ENCODE measurements at places on chromosomes 2 and 18. TPM values are rescaled to one million over a fixed set of nuclear protein-coding genes. Genes with fewer than 3 reads are reported as not detected.

Gene CYP1B1
- 18.2 TPM for total RNA-seq

DNA sequence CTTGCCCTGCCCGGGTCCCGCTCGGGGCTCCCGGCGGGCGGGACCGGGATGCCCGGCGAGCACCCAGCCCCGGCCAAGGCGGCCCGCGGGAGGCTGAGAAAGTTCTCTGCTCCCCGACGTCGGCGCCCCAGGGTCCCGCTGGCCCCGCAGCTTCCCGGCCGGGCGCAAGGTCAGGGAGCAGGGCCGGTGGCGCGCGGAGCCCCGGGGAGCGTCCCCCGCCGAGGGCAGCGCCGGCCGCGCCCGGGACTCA lies 331 bp downstream of the SERPINE2 start:
- no peak for DNase-seq
- H3K4me1 ChIP-seq, result peaks cover 20% of the 10 kb centered on the region
- peak overlapping the region; percentile 28 for H3K27ac ChIP-seq
- H3K36me3 ChIP-seq, result no peaks in the 10 kb centered on the region
- peaks cover 78% of the 10 kb centered on the region for H3K27me3 ChIP-seq

DNA sequence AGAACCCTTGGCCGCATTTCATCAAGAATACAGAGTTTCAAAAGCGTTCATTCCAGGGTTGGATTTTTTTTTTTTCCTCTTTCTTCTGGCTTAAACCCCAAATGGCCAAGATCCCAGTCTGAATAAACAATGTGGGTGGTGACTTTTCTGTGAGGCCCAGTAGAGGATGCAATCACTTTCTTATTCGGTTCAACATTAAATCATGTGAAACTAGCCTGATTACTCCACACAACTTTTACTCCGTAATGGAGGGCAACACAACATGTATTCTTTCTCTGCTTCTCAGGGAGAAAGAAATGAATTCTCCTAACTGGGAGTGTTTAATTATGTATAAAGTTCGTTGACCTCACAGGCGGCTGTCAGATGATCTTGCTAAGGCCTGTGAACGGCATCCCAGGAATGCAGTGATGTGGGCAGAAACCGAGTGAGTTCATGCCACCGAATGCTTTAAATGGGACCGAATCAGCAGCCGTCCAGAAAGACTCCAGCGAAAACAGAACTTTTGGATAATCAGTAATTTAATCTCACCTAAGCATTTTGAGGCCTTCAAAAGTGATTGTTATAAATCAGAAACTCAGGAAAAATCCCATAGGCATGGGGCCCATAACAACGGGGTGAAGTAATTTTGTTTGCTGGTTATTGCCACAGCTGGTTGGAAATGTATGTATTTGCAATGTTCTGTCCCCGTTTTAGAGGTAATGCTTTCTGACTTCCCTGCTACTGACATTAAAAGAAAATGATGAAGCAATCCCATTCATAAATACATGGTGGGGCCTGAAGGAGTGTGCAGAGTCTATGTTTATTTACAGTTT lies 81.5 kb downstream of the BCL2 start:
- peak; percentile 84 for DNase-seq
- H3K27me3 ChIP-seq, result no peaks in the 10 kb centered on the region
- peak overlapping the region; percentile 75 for H3K27ac ChIP-seq
- H3K36me3 ChIP-seq, result no peaks in the 10 kb centered on the region

GRCh38 chr2:163157891-163158496 lies 319.4 kb upstream of the KCNH7 start:
- H3K27ac ChIP-seq, result no peak overlapping the region
- no peak overlapping the region for H3K4me3 ChIP-seq
- DNase-seq, result no peak
- H3K36me3 ChIP-seq, result no peaks in the 10 kb centered on the region
- H3K4me1 ChIP-seq, result no peaks in the 10 kb centered on the region
- no peaks in the 10 kb centered on the region for H3K27me3 ChIP-seq

Measured in stomach (tissue), 19 donors.